ENCODE measurements at places on chromosomes 3 and 15.

DNA sequence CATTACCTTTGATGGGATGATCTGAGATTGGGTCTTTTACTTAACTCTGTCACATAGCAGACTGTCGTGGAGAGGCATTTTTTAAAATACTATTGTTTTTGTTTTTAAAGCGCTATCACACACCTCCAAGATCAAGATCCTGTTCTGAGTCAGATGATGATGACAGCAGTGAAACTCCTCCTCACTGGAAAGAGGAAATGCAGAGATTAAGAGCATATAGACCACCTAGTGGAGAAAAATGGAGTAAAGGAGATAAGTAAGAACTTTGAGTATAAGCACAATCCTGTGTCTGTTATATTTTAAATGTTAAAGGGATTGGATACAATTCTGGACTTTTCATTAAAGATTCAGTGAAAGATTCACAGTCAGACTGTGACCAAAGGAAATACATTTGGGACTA is 18.4 kb upstream of the ZBTB47 start:
- no peak for DNase-seq

- DNase-seq = no peak
Observed at GRCh38 chr3:134485075-134485717, 589 bp downstream of the ANAPC13 start.

DNA sequence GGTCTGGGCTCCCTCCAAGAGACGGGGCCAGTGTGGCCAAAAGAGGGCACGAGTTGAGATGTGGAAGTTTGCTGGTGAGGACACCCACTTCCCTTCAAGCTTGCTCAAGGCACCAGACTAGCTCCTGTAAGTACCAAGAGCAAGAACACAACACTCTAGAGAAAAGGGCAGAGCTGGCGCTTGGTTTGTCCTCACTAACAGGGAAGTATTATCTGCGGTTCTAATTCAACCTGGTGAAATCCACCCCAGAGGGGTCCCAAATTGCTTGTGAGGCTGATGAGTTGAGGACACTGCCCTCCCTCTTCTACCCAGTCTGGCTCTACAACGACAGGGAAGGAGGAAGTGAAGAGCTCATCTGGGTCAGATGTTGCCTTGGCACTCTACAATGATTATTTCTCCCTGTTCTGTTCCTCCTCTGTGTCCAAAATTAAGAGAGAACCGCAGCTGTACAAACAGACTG is 16.9 kb upstream of the FSIP1 start:
- DNase-seq = no peak

DNA sequence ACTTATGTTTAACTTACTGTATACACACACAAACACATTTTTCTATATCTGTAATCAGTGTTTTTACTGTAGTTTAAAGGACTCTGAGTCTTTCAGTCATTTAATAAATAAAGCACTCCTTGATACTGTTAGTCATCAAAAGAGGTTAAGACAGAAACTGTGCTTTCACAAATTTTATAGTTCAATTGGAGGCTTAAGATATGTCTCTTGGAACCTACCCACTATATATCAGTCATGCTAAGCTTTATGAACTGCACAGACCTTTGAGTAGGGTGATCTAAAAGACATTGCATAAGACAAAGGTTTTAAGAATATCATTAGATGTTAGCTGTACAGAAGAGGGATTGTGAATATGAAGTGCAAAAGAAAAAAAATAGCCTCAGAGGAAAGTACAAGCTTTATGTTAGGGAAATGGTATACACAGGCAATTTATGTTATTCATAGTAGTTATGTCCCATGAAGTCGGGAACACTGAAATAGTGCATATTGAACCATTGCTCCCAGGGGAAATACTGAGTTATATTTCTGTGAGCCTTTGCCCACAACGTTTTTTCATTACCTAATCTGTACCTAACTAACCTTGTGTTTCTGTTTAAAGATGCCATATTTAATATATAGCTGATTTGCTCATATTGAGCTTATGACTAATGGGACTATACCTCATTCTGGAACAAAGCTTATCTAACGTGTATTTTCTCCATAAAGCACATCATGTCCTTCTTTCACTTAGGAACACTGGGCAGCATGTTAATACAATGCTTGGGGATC is 19.7 kb downstream of the CHMP2B start:
- no peak for DNase-seq

DNA sequence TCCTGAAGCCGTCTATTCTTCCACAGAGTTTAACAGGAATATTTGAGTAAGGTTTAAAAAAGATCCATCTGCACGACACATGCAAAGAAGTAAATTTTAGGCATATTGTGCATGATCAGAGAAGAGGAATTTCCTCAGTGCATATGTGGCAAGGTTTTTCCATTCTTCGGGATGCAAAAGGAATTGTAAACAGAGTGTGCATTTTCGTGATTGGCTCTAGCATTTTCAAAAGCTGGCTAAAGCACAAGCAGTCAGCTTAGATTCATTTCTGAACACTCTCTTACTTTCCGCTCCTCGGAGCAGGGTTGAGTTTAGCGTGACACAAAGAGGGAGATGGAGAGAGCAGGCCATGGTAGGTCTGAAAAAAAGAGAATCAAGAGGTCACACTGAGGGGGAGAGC is 128.2 kb downstream of the ADAMTS9 start:
- DNase-seq = no peak

DNA sequence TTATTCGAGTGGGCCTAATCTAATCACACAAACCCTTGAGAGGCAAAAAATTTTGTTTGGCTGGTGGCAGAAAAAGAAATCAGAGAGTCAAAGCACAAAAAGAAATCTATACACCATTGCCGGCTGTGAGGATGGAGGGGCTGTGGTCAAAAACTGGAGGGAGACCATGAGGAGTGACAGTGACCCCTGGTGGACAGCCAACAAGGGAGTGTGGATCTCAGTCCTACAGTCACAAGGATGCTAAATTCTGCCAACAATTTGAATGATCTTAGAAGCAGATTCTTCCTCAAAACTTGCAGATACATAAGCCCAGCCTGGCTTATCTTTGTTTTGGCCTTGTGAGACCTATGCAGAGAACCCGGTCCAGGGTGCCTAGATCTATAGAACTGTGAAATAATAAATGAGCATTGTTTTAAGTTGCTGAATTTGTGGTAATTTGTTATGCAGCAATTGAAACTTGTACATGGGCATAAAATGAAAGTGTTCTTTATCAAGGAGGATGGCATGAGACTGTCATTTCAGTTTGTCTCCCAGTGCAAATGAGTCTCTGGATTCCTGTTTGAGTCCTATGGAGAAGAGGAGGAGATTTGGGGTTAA is 103.0 kb upstream of the ARHGEF26 start:
- peak; percentile 76 for DNase-seq

- DNase-seq = no peak
Observed at GRCh38 chr15:89928421-89928820, 15.7 kb upstream of the ARPIN start.

- no peak for DNase-seq
Observed at GRCh38 chr3:59518283-59519055, 468.6 kb upstream of the CFAP20DC start.

- no peak for DNase-seq
Observed at GRCh38 chr3:70518356-70518755, 205.9 kb upstream of the MDFIC2 start.

GRCh38 chr3:39751286-39751685 is 58.1 kb upstream of the MYRIP start:
- DNase-seq = no peak

GRCh38 chr15:26156051-26156450 is 292.9 kb upstream of the ATP10A start:
- no peak for DNase-seq

GRCh38 chr3:110521019-110521418 is 550.6 kb upstream of the NECTIN3 start:
- no peak for DNase-seq

All from WTC11 (cell line).